ENCODE measurements at places on chromosomes 7 and 10.
A peak's percentile ranks its signal among the peaks of the same experiment; 100 is the strongest.

DNA sequence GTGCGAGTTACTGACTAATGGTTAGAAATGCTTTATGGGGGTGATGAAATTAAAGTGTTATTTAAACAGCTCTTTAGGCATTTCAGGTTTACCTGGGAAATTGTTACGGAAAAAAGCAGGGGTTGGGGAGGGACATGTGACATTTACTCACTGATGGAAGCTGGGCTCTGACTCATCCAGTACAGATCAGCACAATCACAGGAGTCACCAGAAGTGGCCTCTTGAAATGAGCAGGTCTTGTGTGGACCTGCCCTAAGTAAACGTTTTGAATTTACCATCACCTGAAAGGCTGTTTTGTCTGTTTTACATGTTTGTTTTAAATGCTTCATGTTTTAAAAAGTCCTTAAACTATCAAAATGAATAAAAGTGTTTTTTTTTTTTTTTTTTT is 2.3 kb downstream of the GLRX3 start:
- DNase-seq, result no peak

GRCh38 chr10:62373995-62374861 is at the start of gene ZNF365:
ZNF365 (plus strand) TSS chr10:62374369; CDS start chr10:62376194, 1,825 bp downstream.
- no peak for DNase-seq

DNA sequence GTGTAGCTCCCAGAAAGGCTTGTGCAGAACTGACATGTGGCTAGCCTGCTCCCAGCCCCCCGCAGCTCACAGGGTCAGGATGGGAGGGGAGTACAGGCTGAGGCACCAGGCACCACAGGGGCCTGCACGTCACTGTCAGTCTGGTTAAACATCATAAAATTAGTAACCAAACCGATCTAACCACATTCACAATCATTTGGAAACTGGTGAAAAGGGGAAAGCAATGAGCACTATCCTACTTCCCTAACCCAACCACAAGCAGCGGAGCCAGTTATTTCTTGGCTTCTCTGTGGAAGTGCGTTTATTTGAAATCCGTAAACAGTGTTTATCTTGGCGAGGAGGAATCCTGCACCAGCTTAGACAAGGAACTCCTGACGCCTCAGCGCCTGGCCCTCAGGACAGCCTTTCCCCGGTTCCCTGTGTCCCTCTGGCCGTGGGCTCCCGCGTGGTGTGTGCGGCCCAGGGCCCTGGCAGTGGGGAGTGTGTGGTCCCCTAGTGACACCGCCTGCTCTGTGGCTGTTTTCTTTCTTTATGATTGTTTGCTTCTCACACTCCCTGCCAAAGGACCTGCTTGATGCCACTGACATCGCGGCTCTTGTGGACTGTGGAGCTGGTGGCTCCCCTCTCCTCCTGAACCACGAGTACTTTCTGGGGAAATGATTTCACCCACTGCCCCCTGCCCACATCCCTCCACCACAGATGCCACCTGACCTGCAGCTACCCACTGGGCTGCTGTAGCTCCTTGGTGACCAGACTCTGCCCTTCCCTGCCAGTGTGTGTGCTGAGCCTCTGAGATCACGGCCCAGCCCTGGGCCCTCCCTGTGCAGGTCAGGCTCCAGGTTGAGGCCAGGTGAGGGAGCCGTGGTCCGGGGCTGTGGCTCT is 38.0 kb downstream of the INPP5A start:
- peak; percentile 56 for DNase-seq

- DNase-seq, result peak; percentile 71
These were observed 126.2 kb upstream of the NRP1 start for GRCh38 chr10:33460505-33461294.

GRCh38 chr7:26279405-26279804 is 12.3 kb upstream of the SNX10 start:
- no peak for DNase-seq

DNA sequence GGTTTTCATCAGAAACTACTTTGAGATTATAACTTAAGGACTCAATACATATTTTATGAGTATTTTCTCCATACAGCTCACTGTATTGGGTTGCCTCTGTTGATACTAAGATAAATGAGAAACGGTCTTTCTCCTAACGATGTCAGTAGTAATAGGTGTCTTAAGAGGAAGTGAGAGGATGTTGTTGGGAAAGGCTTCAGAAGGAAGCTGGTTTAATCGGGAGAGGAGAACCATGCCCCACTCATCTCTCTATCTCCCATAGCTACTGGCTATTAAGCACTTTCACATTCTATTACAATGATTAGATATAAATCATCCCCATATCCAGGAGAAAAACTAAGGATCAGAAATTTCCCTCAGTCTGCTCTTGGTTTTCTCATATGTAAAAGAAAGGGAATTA is 2.0 kb downstream of the CLEC5A start:
- no peak for DNase-seq

- DNase-seq, result no peak
These were observed 142.0 kb downstream of the DOCK1 start for GRCh38 chr10:127046975-127047877.

DNA sequence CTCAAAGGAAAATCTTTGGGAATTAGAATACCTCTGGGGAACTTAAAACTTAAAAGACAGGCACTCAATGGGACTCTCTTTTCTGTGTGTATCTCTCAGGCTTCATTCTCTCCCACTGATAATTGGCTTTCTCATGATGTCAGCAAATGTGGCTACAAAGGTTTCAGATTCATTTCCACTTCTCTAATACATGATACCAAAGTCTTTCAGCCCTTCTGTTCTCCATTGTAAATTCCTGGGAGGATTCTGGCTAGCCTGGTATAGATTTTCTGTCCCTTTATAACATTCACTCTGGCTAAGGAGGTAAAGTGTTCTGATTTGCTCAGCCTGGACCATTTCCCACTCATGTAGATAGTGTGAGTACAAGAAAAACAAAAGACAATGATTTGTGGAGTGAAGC is 606.2 kb downstream of the PCDH15 start:
- DNase-seq, result no peak

DNA sequence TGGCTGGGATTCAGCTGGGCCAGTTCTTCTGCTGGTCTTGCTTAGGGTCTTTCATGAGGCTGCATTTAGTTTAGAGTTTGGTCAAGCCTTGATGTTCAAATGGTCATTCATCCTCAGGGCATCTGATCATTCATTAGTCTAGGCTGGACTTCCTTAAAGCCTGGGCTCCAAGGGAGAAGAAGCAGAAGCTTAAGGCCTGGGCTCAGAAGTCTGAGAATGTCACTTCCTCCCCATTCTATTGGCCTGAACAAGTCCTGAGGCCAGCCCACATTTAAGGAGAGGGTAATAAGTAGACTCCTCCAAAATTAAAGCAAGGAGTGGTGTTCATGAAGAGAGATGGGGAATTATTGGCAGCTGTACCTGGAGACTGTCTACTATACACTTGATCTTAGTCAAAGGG is 193.2 kb upstream of the HABP2 start:
- DNase-seq, result no peak

GRCh38 chr10:16965740-16966447 is 148.7 kb upstream of the RSU1 start:
- peak; percentile 53 for DNase-seq

- no peak for DNase-seq
These were observed 10.9 kb downstream of the OPTN start for GRCh38 chr10:13110908-13111307.

DNA sequence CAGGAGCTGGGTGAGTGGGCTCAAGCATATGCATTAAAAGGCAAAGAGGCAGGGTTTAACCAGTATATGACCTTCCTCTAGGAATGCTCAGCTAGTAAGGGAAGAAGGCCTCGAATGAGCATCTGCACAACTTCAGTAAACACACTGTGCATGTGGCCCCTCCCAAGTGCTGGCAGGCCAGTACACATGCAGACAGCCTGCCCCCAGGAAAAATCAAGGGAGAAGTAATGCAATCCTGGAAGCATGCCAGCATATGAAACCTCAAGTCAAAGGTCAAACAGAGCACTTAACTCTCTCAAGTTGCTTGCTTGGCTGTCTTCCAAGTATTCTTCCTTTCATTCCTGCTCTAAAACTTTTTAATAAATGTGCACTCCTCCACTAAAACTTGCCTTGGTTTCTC is 208.4 kb downstream of the ACTR3B start:
- DNase-seq, result no peak

DNA sequence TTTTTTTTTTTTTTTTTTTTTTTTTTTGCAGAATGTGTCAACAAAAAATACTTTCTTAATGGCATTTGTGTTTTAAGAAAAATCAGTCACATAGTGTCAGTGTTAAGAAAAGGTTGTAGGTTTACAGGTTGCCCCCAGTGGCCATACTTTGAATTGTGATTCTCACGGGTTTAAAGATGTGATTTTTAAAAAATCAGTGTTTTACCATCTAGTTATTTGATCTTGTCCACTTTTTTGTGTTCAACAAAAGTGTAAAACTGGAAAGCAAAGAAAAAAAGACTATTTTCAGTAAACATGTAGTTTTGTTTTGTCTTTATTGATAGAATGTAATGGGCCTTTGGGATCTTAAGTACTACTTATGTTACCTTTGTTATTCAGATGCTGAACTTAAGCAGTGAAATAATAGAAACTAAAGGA is 25.7 kb downstream of the SUV39H2 start:
- DNase-seq, result no peak

GRCh38 chr7:44225566-44226395 is 25.0 kb downstream of the YKT6 start:
- DNase-seq, result peak; percentile 59

GRCh38 chr7:47574482-47575329 is 7.2 kb downstream of the TNS3 start:
- no peak for DNase-seq

DNA sequence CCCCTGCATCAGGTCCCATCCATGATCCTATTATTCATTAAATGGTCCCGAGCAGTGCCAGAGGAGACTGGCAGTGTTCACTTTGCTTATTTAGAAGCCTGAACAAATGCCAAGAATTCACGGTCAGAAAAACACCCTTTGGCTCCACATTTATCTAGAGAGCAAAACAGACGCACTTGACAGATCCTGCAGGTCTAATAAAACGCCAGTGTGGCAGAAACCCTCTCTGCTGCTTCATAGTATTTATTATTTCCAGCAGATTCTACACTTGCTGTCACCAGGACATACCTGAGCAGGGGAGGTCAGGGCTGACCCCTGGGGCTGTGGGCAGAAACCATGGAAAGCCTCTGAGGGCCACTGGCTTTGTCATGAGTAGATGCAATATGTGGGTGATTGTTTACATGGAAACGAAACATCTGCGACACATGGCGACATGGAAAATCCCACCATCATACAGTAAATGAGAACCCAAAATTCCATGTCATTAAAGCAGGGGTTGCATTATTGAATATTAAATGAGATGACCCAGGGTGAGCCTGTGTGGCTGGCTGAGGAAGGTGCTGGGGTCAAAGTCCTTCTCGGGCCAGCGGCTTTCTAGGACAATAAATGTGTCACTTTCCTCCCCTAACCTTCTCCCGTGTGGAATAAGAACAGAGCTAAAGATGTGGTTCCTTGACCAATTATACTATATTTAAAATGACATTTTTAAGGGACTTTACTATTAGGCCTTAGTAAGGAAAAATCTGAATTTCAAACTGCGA is 205.9 kb upstream of the SVIL start:
- no peak for DNase-seq

DNA sequence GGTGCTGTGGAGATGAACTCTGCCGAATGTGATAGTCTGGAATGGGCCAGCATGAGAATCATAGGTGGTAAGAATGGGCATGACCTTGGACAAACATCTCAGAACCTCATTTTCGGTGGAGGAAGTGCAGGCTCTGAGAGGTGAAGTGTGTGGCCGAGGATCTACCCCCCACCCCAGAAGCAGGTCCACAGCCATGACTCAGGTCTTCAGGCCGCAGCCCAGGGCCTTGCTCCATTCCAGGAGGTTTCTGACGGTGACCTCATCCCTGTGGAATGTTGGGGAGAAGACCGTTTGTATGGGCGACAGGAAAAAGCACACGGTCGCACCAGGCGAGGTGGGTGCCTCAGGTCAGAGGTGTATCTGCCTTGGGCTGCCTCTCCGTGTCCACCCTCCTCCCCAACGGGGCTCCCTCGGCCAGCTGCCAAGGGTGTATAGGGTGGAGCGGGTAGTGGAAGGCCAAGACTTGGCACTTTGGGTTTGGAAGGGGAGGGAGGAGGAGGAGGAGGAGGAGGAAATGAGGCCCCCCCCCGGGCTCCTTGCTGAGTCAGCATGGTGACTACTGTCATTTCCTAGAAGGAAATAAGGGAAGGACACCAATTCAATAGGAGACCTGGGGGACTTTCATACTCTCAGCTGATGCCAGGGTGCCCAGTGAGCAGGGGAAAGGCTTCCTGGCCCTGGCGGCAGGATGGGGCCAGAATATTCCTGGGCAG is 168.0 kb upstream of the RHEB start:
- peak; percentile 94 for DNase-seq

GRCh38 chr10:6586501-6586900 is 6.4 kb upstream of the PRKCQ start:
- DNase-seq, result no peak

GRCh38 chr10:129771576-129771975 is 192.5 kb downstream of the EBF3 start:
- no peak for DNase-seq
